ENCODE measurements at places on chromosomes 16 and 17.

GRCh38 chr16:62831235-62831850, 795.1 kb upstream of the CDH8 start:
- DNase-seq: no peak

DNA sequence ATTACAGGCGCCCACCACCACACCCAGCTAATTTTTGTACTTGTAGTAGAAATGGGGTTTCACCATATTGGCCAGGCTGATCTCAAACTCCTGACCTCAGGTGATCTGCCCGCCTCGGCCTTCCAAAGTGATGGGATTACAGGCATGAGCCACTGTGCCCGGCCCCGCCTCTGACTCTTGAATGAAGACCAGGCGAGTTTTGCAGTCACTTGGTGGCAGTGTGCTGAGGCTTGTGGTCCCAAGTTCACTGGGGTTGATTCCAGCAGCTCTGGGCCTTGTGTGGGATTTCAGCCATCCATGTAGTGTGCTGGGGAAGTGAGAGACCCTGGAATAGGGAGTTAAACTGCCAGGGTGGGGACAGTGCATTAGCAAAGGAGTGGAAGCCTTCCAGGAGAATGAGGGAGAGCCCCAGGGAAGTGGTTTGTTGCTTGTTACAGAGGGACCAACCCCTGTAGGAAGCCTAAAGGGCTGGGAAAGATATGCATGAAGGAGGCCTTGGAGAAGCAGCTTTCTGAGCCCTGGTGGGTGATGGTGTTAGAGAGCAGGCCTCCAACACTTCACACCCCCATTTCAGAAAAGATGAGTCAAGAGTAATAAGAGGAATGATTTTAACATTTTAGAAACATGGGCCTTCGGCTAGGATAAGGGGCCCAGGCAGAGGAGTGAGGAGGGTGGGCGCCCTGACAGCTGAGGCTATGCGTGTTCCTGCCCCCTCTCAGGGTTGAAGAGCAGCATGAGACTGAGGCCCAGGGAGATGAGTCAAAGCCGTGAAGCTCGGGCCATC, 14.5 kb downstream of the PSKH1 start:
- no peak for DNase-seq

GRCh38 chr17:77768248-77768852, 190.2 kb upstream of the TNRC6C start:
- no peak for DNase-seq

GRCh38 chr16:68406458-68407152, 41.7 kb downstream of the SMPD3 start:
- no peak for DNase-seq

- DNase-seq: no peak
Measured at GRCh38 chr16:35352431-35352830, 1893.0 kb downstream of the TP53TG3F start.

DNA sequence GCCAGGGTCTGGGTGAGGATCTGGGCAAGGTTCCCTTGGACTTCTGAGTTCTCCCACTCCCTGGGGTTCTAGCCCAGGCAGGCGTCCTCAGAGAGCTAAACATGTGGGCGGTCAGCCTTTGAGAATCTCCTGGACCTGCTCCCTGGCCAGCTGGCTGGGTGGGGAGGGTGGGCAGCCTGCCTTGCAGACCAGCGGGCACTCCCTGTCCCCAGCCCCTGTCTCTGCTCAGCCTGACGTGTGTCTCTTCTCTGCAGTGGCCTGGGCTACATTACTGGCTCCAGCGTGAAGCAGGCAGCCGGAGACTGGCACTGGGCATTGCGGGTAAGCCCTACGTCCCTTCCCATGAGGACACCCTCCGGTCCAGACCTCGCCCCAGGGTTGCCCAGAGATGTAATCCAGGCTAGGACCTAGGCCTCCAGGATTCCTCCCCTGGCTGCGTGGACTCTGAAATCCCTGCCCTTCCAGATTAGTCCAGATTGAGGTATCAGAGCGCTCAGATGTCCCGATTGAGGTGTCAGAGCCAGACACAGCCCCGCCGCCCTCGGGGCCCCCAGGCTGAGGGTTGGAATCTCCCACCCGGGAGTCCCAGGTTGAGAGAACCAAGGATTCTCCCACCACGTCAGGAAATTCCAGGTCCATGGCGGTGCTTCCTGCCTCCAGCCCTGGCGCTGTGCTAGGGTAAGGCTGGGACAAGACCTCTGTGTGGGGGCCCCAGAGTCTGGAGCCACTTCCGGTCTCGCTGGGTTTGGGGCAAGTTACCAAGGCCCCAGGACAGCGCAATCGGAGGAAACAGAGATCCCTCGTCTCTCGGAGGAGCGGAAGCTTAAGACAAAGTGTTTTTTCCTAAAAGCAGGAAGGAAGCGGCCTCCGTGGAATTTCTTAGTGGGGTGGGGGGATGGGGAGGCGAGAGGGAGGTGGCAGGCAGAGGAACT, 24.1 kb downstream of the MYBBP1A start:
- no peak for DNase-seq

- no peak for DNase-seq
Measured at GRCh38 chr17:79558091-79558900, 52.6 kb downstream of the RBFOX3 start.

DNA sequence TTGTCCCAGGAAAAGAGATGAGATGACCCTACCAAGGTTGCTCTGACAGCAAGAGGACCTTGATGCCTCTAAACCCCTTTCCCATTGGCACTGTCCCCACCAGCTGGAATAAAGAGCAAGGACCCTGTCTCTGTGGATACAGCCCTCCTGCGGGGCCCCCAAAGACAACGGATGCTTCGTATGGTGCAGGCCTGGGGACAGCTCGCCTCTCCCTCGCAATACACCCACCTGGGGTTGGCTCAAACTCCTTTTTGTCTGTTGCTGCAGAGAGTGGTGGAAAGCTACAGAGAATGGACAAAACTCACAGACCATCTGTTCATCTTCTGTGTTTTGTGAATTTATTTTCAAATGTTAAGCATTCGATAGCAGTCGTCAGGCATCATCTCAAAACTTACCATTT, 27.6 kb upstream of the CACNG3 start:
- DNase-seq: no peak

GRCh38 chr17:39660397-39661385, 4.5 kb upstream of the TCAP start:
- DNase-seq: no peak

DNA sequence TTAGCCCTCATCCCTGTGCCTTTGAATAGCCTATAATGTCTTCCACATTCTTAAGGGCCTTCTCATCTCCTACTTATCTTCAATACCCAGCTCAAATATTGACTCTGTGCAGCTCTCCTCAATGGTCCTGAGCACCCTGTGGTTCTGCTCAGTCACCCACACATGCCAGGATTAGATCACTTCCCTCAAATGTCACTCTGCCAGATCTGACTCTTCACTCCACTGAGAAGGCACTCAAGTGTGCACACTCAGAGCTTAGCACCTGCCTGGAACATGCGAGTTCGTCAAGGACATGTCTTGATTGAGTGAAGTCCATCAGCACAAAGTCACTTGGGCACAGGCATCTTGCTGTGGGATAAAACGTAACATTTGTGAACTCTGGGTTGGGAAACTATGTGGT, 404.8 kb downstream of the CDH13 start:
- DNase-seq: no peak

- no peak for DNase-seq
Measured at GRCh38 chr16:12546918-12547607, 256.6 kb downstream of the CPPED1 start.

DNA sequence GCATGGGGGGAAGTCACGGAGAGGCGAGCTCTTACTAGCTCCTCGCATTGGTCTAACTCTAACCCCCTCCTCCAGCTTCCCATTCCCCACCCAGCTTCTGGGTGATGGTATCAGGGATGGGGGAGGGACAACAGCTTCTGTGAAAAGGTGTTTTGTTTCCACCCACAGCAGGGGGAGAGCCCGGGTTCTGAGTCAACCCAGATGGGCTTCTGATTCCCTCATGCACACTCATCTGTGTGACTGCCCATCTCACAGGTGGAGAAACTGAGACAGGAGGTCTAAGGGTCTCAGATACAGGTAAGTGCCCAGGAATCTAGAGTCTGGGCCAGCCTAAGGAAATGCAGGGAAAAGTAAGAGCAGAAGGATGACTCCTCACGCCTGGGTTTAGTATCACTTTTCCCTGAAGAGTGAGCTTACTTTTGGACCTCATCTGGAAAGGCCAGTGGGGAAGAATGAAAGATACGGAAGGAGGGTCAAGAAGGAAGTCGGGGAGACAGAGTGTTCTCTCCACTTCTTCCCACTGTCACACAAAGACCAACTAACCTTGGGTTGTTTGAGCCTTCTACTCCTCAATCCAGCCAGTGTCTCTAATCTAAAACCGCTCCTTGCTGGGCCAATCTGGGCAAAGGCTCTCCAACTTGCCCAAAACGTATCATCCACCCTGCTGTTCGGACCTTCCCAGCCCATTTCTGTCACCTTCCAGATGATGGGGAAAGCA, 3.1 kb upstream of the TLCD2 start:
- DNase-seq: no peak

DNA sequence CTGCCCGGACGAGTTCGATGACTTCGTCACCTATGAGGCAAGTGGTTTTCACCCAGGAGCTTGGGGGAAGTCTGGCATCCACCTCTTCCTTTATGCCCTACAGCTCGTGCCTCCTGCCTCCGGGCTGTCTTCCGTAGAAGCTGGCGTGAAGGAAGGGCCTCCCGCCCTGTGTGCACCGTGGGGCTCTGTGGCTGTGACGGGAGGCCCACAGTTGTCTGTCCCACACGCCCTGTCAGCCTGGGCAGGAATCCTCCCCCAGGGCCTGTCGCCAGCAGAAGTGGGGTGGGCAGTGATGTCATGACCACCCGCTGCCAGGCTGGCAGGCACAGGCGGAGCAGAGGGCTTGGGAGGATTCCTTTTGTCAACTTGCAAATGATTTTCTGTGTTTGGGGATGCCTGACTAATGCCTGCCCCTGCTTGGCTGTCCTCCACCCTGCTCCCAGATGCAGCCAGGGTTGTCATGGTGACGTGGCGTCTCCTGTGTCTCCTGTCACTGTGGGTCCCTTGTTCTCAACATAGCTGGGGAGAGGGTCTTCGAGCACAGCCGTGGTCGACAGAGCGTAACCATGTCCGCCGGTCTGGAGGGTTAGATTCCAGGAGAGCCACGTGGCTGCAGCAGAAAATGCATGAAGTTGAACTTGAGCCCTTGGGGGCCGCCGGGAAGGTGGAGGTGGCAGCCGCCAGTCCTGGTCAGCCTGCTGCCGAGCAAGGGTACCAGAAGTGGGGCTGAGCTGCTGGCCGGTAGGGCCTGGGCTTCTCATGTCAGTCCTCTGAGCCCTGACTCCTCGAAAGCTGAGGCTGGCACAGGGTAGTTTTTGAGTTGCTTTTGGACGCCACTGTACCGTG, 46.1 kb downstream of the RAB11FIP3 start:
- DNase-seq: no peak

- no peak for DNase-seq
Measured at GRCh38 chr16:76108460-76108859, 168.7 kb upstream of the CNTNAP4 start.

DNA sequence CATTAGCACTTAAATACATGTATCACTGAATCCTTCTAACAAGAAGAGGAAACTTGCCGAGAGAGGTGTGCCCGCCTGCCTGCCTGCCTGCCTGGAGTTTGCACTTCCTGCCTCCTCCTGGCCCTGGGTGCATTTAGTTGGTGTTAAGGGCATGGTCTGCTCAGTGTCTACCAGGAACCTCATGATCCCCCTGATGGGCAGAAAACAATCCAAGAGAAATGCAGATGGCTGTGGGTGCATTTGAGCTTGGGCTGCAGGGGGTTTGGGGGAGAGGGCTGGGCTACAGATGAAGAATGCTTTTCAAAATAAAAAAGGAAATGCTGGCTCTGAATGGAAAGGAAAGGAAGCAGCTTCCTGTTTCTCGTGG, 10.1 kb downstream of the KSR1 start:
- DNase-seq: no peak

- DNase-seq: no peak
Measured at GRCh38 chr16:55515111-55515510, 6.2 kb downstream of the LPCAT2 start.

DNA sequence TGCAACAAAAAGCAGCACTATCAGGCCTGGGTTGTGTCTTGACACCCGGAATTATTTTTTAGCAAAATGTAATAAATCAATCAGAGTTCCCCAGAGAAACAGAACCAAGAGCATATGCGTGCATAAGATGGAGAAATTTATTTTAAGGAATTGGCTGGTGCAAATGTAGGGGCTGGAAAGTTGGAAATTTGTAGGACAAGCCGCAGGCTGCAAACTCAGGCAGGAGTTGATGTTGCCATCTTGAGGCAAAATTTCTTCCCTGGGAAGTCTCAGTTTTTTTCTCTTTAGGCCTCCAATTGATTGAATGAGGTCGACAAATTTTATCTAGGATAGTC, 158.9 kb upstream of the FAM20A start:
- DNase-seq: no peak

DNA sequence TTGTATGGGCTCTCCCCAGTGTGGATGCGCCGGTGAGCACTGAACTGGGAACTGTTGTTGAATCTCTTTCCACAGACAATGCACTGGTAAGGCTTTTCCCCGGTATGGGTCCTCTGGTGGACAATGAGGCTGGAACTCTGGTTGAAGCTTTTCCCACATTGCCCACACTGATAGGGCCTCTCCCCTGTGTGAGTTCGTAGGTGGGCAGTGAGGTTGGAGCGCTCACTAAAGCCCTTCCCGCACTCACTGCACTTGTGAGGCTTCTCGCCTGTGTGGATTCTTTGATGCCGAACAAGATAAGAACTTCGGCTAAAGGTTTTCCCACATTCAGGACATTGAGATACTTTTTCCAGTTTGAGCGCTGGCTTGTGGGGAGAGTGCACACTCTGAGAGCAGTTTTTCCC, 17.8 kb downstream of the ZSCAN32 start:
- DNase-seq: no peak

DNA sequence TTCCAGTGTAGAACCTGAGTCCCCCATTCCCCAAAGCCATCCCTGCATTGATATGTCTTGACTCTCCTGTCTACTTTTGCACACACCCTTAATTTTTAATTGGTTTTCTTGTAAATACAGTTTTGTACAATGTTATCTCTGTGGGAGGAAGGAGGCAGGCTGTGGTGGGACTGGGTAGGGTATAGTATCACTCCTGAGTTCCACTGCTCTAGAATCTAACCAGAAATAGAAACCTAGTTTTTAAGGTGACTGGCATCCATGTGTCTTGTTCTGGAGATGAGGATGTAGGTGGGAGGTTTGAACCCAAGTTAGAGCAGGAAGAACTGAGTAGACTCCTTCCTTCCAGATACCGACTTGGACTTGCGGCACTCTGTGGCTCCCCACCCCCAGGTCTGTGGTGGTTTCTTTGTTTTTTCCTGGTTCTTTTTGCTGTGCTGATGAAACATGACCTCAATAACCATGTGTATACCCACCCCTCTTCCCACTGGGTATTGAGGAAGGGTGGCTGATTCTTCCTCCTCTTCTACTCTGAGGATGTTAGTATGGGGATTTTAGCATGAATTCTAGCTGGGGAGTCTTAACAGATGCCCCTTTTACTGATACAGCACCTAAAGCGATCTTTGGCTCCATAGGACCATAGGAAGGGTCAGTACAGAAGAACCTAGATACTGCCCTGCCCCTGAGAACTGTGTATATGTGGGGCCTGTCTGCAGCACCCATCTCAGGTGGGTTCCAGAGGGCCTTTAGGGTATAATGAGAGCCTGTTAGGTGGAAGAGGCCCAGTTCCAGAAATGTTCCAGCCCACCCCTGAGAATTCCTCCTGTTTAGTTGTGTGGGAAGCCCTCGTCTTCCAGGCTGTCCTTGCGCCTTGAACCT, 48.7 kb downstream of the SF3B3 start:
- DNase-seq: no peak

- DNase-seq: no peak
Measured at GRCh38 chr17:61384692-61385576, 14.7 kb upstream of the TBX2 start.

Measured in stimulated activated CD4-positive, alpha-beta T cell treated with anti-CD3 and anti-CD28 coated beads, Interleukin-1b, Interleukin-23, amount 100 ng/mL, for 1 hour (primary cell).